ENCODE measurements at places on chromosomes 12 and 14.
A peak's percentile ranks its signal among the peaks of the same experiment; 100 is the strongest.

DNA sequence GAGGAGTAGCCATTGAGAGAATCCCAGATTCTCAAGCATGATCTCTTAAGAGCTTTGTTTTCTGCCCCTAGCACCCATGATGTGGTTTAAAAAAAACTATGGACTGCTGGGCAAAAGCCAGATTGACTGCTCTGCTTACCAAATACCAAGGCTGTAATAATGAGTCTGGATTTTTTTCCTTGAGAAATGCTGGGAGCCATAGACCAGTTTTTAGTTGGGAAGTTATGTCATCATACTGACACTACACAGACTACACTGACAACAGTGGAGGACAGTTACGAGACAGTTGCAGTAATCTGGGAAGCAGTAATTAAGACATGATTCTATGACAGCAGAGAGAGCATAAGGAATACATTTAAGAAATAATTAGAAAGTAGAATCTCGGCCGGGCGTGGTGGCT lies 35.8 kb downstream of the SPATA7 start:
- no peak for DNase-seq

- peak; percentile 55 for DNase-seq
Observed at GRCh38 chr14:71651228-71651627, 281.0 kb upstream of the RGS6 start.

DNA sequence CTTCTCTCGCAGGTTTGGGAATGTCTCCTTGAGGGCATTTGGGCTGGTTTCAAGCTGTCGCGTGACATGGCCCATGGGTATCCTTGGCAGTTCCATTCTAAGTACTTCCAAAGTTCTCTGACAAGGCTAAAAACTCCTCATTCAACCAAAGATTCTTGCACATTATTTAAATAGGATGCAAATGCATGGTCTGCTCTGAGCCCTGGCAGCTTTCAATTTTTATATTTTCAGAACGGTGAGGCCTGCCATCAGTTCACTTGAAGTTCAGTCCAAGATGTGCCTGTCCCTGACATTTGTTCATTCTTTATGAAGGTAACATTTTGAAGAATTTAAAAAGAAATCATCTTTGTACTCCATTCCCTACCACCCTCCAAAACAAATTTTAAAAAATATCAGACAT lies 160.0 kb downstream of the KCNA5 start:
- no peak for DNase-seq

- no peak for DNase-seq
Observed at GRCh38 chr14:29806124-29806517, 121.5 kb downstream of the PRKD1 start.

GRCh38 chr12:53060721-53061276 lies 10.9 kb downstream of the TNS2 start:
- no peak for DNase-seq

GRCh38 chr14:26370115-26370514 lies 227.7 kb downstream of the NOVA1 start:
- no peak for DNase-seq

GRCh38 chr12:67161322-67161918 lies 107.7 kb upstream of the CAND1 start:
- peak; percentile 60 for DNase-seq

GRCh38 chr12:57476162-57476992 lies 3.3 kb downstream of the ARHGAP9 start:
- no peak for DNase-seq

DNA sequence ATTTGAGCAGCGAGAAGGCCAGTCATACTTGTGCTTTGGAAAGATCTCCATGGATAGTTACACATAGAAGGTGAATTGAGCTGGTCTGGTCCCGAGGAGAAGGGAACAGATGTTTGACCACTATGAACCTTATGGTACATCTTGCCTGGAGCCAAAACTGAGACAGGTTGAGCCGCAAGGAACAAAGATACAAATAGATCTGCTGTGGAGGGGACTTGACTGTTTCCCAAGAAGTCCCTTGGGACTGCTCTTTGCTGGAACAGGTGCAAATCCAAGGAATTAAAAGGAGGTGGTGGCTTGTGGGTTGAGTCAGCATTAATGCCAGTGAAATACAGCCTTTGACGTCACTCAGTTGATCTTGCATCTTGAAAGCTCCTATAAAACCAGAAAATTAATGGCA lies 68.8 kb upstream of the PRIMA1 start:
- no peak for DNase-seq

GRCh38 chr12:24909667-24910066 lies 39.2 kb downstream of the BCAT1 start:
- peak; percentile 48 for DNase-seq

GRCh38 chr12:10673659-10674384 lies at the start of gene STYK1:
STYK1 (minus strand) TSS chr12:10674052; CDS start chr12:10634618, 39,434 bp downstream.
- DNase-seq: peak; percentile 55

DNA sequence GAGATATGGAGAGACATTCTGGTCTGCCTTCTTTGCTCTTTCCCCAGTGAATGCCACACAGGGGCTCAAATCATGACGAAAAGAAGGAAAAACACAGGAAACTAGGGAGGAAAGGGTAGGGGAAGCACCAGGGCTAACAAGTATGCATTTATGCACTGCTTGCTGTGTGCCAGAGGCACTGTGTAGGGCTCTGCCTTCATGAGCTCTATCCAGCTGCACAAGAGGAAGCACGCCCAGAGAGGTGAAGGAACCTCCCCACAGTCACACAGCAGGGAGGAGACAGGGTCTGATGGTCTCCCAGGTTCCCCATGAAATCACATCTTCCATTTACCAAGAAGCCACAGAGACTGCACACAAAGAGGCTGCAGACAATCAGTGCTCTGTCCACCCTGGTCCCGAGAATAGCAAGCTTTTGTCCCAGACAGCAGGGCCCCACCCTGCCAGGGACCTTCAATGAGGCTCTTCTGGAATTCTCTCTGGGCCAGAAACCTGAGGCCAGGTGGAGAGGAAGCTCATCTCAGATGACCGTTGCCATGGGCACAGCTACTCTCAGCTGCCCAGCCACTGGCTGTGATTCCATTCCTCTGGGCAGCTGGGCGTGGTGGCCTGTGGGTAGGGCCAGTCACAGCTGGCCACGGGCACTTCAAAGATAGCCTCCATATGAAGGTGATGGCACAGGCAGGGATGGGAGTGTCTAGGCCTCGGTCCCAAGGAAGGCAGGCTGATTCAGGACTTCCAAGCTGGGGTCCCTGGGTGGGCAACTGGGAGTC lies 7.3 kb upstream of the TRPV4 start:
- DNase-seq: no peak

DNA sequence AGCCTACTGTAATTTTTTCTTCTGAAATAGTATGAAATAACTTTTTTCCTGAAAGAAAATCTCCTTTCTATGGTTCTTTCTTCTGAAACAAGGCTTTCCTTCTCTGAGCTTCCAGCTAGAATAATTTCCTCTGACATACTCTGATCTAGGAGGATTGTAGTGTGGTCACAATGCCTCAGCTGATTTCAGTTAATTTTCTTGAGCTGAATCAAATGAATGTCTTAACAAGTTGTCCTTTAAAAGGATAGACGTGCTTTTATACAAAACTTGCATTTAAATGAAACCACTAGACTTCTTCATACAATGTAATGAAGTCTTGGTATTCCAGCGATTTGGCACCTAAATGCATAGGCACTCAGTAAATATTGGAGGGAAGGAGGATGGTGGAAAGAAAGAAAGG lies 94.4 kb downstream of the BICD1 start:
- DNase-seq: no peak

- DNase-seq: no peak
Observed at GRCh38 chr12:121830134-121830533, 26.3 kb downstream of the SETD1B start.

- DNase-seq: no peak
Observed at GRCh38 chr12:96321941-96322340, 78.3 kb downstream of the CDK17 start.
